ENCODE measurements at places on chromosomes 12 and 14.

DNA sequence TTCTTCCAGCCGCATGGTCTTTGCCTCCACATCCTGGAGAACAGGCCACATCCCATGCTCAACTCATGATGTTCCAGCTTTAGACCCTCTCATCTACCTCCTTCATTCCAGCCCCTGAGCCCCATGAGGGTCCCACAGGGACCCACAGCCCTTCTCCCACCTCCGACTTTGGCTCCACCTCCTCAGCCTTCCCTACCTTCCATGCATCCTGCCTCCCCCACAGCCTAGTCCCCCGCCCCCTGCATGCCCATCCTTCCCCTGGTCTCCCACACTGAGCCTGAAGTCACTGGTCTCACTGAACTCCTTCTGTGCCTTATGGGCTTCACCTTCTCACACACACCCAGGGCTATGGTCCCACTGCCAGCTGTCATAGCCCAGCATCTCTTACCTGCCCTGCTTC, 9.8 kb downstream of the RAPGEF3 start:
- no peak for DNase-seq

DNA sequence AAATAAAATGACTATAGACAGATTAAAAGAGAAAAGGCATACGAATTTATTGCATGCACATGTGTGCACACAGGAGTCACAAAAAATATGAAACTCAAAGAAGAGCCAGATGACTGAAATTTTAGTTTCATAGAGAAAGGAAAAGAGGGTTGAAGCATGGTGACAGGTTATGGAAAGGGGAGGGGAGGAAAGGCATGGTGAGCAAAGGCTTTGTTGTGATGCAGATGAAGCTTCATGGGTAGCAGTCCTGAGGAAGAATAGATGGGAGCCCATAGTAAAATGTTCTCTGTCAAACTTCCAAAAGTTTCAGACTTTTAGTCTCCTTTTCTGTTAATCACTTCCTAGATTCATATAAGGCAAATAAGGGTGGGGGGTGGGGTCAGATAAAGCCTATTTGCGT, 612.7 kb upstream of the ATP2B1 start:
- DNase-seq = no peak

DNA sequence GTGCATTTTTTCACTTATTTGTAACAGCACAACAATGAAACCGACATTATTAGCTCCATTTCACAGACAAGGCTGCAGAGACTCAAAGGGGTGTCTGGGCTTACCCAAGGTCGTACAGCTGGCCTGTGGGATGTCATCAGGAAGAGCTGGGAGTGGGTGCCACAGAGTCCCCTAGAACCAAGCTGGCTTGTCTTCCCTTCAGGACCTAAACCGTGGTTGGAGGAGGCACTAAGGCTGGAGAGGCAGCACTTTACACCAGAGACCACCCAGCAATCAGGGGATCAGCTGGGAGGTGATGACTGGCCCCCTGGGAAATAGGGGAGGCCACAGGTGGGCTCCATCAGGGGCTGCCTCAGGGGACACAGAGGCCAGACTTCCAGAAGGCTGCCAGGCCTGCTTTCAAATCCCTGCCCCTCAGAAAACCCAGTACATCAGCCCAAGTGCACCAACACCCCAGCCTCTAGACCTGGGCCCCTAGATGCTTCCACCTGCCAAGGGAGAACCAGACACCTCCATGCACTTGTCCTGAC, 28.3 kb downstream of the DIO3 start:
- no peak for DNase-seq

DNA sequence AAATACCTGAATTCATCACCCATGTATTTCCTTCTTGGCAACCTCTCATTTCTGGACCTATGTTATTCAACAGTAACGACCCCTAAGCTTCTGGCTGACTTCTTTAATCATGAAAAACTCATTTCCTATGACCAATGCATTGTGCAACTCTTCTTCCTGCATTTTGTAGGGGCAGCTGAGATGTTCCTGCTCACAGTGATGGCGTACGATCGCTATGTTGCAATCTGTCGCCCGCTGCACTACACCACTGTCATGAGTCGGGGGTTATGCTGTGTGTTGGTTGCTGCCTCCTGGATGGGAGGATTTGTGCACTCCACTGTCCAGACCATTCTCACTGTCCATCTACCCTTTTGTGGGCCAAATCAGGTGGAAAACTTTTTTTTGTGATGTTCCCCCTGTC, 356 bp downstream of the OR4Q2 start:
- no peak for DNase-seq

- DNase-seq = no peak
Observed at GRCh38 chr12:53425515-53426150, 2.0 kb downstream of the AMHR2 start.

GRCh38 chr14:33833706-33834465, 117.0 kb downstream of the EGLN3 start:
- DNase-seq = no peak

DNA sequence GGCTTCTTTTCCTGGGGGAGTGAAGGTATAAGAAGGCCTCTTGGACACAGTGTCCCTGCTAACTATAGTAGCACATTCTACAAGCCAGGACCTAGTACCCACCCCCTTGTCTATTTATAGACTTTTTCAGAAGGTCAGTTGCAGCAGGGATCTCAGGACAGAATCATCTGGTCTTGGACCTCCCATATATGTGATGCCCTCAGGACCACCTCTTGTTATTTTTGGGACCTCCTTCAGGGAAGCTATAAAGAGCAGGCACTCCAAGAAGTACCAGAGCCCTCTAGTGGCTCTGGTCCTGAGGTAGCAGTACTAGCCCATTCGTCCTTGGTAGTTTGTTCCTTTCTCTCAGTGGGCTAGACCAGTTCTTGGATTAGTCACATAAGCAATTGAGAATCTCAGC, 4.3 kb downstream of the COQ10A start:
- no peak for DNase-seq

GRCh38 chr12:13049816-13050215, 5.6 kb downstream of the FAM234B start:
- DNase-seq = no peak

- no peak for DNase-seq
Observed at GRCh38 chr14:54226103-54226502, 170.7 kb upstream of the CDKN3 start.

DNA sequence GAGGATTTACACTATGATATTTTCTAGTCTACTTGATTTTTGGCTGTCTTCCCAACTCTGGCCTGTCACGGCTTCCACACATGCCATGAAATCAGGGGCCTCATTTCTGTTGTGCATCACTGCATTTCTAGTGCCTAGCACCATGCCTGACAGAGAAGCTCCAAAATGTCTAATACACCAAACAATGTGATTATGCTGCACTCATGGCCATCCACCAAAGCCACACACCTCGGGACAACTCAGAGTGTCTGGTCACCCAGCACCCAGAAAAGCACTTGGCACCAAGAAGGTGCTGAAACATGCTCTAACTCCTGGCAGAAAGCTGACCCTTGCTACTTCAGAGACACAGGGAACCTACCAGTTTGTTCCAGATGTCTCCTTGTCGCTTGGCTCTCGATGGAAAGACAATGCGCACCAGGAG, 11.3 kb downstream of the GCN1 start:
- no peak for DNase-seq

DNA sequence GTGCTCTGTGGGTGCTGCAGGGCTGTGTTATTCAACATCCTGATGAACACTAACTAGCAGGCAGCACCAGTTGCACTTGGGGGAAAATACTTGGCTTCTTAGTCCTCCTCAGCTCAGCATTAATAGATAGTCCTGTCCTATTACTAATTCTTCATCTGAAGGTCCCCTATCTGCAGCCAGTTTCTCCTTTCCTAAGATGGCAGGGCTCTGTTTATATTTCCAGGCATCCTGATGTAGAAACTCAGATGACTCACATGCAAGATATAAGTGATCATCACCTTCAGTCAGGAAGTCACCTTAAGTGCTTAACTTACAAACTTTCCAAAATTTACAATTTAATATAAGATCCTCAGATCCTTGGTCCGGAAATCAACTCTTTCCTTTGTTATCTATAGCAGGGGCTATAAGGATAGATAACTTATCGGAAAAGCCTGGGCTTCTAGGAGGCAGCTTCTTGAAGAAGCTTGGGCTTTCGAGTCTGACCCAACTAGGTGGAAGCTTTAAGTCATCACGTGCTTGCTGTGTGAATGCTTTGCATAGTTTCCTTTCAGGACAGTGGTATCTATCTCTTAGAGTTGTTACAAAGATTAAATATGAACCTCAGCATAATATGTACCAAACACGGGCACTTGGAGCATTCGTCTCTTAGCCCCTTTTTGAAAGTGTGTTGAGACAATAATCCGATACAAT, 181.0 kb upstream of the GRIP1 start:
- DNase-seq = no peak

DNA sequence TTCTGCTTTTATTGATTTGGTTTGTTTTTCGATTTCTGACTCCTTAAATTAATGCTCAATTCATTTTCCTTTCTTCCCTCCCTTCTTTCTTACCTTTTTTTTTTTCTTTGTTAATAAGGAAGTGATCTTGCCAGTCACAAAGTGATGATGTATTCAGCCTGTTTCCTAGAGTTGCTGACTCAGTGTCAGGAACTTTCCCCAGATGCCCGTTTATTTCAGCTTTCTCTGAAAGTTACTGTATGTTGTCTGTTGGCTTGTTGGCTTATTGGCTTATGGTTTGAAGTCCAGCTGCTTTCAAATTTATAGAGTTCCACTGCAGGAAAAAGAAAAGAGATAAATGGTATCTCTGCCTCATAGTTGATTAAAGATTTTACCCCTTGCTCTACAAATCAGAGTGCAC, 12.4 kb upstream of the SLC6A15 start:
- no peak for DNase-seq

GRCh38 chr14:68688872-68689371, 103.9 kb downstream of the ZFP36L1 start:
- no peak for DNase-seq

- no peak for DNase-seq
Observed at GRCh38 chr12:56631790-56632700, 1.9 kb upstream of the BAZ2A start.

DNA sequence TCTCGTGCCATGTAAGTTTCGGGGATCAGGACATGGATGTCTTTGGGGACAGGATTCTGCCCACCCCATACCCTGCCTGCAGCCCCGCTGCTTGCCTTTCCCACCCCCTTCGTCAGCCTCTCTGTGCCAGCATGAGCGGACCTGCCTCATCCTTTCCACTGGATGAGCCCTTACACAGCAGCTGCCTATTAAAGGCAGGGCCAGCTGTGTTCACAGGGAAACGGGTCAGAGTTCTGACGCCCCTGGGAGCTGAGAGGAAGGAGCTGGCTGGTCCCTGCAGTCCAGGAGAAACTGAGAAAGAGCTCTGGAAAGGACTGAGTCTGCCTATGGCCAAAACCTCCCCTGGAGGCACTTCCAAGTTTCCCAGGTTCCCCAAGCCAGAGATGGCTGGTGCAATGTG, 83.5 kb upstream of the NCOR2 start:
- DNase-seq = no peak

DNA sequence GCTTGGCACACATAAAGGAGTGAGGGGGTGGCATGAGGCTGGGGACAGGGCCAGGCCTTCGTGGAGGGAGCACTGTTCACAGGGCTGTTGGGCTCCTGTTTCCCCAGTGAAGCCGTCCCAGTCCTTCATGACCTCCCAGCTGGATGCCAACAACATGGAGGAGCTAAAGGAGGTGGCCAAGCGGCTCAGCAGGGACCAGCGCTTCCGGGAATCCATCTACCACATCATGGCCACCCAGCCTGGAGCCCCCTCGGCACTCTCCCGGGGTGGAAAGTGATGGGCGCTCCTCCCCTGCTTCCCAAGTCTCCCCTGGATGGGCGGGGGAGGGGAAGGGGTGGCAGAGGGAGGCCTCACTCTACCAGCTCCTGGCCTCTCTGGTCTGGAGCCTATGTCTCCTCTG, 43.6 kb downstream of the PLEKHD1 start:
- no peak for DNase-seq

DNA sequence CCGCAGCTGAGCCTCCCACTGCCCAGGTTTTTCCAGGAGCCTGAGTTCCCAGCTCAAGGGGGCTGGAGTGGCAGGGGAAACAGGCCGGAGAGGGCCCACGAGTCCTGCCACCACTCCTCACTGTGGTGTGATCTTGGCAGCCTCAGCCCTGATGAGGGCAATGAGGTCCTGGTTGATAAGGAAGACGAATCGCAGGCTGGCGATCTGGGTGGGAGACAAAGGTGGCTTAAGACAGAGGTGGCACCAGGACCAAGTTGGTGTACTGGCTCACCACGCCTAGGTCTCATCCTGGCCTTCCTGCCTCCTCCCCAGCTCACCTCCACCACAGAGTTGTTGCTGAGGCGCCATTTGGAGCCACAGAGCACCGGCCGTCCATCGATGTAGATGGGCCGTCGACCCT, 9.4 kb downstream of the MCRS1 start:
- no peak for DNase-seq

- no peak for DNase-seq
Observed at GRCh38 chr12:53618275-53618674, 7.9 kb downstream of the ATF7 start.

GRCh38 chr12:79056775-79057174, 192.2 kb downstream of the SYT1 start:
- no peak for DNase-seq

DNA sequence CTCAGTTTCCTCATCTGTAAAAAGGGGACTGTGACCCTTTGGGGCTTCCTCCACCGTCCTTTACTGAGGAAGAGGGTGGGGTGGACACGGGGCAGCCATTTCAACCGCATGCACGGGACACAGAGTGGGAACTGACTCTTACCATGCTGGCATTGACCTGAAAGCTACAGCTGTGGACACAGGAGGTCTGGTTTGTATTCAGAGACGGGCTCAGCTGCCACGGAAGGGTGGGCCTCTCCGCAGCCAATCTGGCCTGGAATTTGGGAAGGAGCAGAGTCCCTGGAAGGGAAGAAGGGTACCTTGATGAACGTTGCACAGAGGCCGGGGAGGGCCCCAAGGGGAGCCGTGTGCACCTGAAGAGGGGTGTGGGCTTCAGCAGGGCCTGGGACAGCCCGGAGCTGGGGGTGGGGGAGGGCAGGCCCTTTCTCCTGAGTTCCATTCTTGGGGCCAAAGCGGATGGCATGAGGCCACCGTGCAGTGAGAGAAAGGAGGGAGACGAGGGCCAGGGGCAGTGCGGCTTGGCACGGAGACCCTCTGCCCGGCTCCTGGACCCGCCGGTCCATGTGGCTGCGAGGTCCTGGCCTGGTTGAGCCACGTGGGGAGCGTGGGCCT, 14.5 kb downstream of the TNFAIP2 start:
- no peak for DNase-seq

DNA sequence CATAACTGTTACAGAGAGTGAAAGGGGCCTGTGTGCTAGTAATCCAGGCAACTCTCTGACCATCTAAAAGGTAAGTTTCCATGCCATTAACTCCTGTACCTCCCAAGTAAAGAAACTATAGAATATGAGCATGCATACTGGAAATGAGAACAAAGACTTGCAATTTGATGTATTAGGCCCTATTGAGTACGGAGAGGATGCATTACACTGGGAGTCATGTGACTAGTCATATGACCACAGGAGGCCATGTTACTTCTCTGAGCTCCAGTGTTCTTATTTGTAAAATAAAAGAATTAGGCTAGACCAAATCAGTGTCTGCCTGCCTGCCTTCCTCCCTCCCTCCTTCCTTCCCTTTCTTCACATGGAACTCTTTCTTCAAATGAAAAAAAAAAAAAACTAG, 440.1 kb upstream of the CCDC196 start:
- DNase-seq = no peak

- no peak for DNase-seq
Observed at GRCh38 chr14:104386151-104386841, 193.3 kb upstream of the C14orf180 start.
